ENCODE measurements at places on chromosomes 2 and 18. TPM values are rescaled to one million over a fixed set of nuclear protein-coding genes. Genes with fewer than 3 reads are reported as not detected.

DNA sequence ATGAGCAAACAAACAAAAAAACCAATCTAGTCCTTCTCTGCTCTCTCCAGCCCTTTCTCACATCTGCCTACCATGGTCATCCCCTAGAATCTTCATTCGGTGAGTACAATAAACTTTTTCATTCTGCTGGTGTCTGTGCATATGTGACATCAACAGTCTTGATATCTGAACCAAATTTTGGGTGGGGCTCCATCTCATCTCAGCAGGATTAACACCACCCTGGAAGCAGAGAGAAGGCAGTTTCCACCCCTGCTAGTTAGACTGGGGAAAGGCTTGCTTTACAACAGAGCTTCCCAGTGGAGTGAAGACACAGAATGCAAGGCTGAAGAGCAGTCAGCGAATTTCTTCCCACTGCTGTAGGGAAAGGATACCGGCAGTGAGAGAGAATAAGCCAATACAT, 116.9 kb downstream of the TMEM131 start:
- DNase-seq = no peak

- no peak for DNase-seq
These were observed 97.2 kb downstream of the ARL4C start for GRCh38 chr2:234399451-234400246.

DNA sequence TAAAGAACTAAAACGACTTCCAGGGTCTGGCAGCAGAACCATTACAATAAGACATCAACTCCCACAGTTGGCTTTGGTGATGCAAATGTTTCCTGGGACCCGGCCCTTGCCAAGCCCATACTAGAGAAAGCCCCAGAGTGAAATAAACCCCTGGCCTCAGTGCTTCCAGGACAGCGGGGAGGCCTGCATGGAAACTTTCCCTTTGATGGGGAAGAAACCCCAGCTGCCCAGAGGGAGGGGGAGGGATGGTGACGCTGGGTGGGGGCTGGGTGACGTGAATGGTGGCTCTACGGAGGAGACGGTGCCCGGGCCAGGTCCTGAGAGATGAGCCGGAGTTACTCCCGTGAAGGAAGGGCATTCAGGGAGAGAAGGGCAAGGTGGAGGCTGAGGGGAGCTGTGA, 27.5 kb downstream of the INHBB start:
- DNase-seq = no peak

DNA sequence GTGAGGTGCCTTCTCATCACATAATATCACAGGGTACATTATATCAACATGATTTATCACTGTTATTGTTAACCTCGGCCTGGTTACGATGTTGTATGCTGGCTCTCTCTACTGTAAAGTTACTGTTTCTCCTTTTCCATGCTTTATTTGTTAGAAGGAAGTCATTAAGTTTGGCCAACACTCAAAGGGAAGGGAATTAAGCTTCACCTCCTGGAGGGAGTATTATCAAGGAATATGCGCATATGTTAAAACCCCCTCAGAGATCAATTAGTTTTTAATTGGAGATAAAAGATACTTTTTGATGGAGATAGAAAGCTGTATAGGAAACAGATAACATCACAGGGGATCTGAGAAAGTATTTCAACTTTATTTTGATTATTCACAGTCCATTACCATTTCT, 221.6 kb downstream of the DLGAP1 start:
- no peak for DNase-seq

- DNase-seq = no peak
These were observed 169.1 kb upstream of the THUMPD2 start for GRCh38 chr2:39948016-39948719.

DNA sequence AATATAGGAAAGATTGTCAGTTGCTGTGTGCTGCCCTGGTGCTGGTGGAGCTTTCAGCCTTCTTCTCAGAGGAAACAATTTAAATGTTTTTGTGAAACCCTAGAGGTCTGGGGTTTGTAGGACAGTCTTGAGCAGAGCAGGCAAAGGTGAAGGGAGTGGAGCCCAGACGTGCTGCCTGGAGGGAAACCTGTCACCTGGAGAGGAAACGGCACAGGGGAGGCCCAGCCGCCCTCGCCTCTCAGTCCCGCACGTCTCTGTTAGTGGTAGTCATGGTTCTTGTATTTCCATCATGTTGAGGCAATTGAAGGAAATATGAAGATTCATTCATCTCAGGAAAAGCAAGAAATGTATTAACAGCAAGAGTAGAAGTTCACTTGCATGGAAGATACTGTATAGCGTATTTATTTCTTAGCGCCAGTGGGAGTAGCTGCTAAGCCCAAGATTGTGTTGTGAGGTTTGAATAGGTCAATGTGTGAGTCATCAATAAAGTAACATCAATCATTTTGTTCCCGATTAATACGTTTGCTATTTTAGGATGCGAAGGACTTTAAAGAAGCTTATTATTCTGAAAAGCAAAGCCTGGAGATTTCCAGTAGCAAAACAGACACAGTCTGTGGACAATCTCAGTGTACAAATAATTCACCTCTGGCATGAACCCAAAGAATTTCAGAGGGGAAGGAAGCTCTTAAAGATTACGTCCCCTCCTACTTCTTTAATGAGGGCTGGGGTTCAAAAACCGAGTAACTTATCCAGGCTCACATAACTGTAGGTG, 70.4 kb downstream of the LRRFIP1 start:
- no peak for DNase-seq

GRCh38 chr2:127406454-127406853, 11.8 kb upstream of the PROC start:
- no peak for DNase-seq

The FBXO15 gene
- 1.5 TPM for total RNA-seq

DNA sequence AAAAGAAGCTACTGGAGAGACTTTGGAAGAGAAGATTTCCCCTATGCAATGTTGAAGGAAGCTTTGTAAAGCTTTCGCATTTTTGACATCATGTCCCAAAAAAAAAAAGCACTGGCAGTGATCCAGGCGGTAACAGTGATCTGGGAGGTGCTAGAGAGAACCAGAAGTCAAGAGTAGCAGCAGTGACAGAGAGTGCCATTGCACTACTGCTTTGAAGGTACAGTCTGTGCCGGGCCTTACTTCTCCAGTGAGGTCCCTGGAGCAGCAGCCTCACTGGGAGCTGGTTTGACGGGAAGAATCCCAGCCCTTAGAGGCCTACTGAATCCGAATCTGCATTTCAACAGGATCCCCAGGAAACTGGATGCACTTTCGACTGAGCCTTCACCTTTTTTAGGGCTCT, 50.9 kb upstream of the ATL2 start:
- no peak for DNase-seq

- no peak for DNase-seq
These were observed 254.7 kb downstream of the HDAC4 start for GRCh38 chr2:239146011-239146641.

- peak; percentile 14 for DNase-seq
These were observed 141.0 kb downstream of the UXS1 start for GRCh38 chr2:106053116-106053515.

GRCh38 chr2:95345081-95345562, 48.0 kb downstream of the KCNIP3 start:
- DNase-seq = no peak

The B4GALT6 gene
- 22.0 TPM for total RNA-seq

DNA sequence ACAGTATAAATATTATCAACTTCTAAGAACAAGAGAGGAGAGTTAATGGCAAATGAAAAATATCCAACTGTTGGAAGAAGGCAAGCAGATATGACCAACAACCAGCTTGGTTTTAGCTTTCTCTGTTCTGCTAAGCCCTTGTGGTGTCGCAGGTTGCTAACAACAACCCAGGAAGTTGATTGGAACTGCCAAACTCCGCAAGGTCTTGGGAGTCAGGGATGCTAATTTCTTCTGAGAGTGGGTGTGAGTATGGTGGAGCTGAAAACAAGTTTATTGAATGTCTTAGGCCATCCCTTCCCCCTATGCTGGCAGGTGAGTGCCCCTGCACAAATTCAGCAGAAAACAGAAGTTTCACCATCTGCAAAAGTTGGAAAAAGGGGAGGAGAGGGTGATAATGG, 17.5 kb downstream of the BZW1 start:
- DNase-seq = no peak

DNA sequence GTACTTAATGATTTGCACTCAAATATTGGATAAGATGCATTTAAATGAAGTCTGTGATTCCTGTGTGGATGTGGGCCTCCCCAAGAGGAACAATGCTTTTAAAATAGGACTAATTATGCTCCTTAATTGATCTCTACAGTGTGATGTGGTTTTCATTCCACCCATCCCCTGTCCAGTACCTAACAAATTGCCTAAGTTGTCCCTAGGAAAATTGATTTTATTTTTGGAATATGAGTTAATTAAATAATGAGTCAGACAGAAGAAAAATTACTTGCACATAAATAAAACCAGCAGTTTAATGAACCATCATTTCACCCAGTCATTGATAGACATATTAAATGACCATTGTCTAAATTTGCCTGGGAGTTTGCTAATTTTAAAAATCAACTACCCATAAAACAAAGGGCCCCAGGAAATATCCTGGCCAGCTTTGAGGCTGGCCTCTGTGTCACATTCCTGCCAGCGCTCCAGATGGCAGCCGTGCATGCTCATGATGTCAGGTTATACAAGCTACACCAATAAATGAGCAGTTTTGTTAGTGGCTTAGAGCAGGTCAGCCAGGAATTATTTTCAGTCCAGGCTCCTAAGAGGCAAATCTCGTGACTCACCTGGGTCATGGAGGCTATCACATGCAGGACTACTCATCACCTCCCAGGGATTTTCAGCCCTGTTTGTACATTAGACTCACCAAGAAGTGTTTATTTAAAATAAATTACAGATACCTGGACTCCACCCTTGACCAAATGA, 31.9 kb downstream of the ABHD3 start:
- peak; percentile 79 for DNase-seq

The CNDP1 gene
- total RNA-seq = not detected

The ST8SIA3 gene
- total RNA-seq = not detected

DNA sequence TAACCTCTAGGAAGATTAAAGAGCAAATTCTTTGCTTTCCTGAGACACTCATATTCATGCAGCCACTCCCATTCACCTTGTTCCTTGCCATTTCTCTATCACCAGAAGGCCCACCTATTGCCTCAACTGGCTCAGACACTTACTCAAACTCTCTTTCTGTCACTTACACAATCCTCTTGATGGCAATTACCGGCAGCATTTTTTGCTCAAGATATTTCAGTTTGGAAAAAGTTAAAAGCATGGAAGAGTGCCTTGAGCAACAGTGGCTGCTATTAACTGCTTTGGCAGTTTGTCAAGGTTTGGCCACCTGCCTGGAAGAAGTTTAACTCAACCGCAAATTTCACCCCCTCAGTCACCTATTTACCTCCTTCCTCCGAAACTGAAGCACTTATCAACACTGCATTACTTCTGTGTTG, 1104.0 kb upstream of the PIK3C3 start:
- peak; percentile 12 for DNase-seq

The ALPP gene
- total RNA-seq = not detected

Measured in Calu3 (cell line).